Breast epithelium (tissue), 4 donors: ENCODE measurements at places on chromosomes 7 and 10. TPM values are rescaled to one million over a fixed set of nuclear protein-coding genes. Genes with fewer than 3 reads are reported as not detected.

GRCh38 chr7:116929914-116930913, 23.1 kb upstream of the ST7 start:
- peak; percentile 76 for DNase-seq

Gene GDI2
- total RNA-seq: 342 TPM

DNA sequence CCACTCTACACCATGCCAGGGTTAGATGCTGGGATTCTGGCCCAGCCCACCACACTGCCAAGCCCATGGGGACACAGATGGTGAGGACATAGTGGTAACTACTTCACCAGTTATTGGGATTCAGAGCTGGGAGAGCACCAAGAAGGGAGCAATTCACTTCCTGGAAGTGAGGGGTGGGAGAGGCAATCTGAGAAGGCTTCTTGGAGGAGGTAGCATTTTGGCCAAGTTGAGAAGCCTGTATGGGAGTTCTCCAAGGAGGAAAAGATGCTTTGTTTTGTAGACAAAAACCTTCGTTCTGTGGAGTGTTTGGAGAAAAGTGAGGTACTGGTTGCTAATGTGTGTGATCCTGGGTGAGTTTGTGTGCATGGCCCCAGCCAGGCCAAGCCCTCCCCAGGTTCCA, 3.8 kb upstream of the PRKRIP1 start:
- no peak for DNase-seq

Gene SLC16A9
- total RNA-seq: 0.33 TPM

Gene LRRC17
- 8.2 TPM for total RNA-seq

Gene CPA1
- 0.96 TPM for total RNA-seq

GRCh38 chr10:110013630-110014293, 6.0 kb downstream of the ADD3 start:
- DNase-seq: no peak

GRCh38 chr7:19623676-19624075, 85.2 kb downstream of the POLR1F start:
- DNase-seq: no peak

GRCh38 chr7:12436126-12436525, 32.5 kb upstream of the VWDE start:
- no peak for DNase-seq

DNA sequence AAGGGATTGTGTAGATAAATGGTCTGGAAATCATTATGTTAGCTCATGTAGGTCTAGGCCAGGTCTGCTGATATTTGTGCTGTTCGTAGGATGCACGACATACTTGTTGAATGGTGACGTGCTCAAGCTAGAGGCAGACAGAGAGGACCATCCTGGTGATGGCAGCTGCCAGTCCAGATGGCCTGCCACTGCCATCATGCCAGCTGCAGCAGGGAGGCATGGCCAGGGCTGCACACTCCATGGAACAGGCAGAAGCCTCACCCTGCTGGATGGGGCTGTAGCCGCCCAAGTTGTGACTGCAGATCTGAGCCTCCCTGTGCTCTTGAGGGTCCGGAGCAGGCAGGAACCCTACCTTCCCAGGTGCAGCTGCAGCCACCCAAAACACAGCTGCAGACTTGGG, 80.3 kb downstream of the SPDYE5 start:
- no peak for DNase-seq

DNA sequence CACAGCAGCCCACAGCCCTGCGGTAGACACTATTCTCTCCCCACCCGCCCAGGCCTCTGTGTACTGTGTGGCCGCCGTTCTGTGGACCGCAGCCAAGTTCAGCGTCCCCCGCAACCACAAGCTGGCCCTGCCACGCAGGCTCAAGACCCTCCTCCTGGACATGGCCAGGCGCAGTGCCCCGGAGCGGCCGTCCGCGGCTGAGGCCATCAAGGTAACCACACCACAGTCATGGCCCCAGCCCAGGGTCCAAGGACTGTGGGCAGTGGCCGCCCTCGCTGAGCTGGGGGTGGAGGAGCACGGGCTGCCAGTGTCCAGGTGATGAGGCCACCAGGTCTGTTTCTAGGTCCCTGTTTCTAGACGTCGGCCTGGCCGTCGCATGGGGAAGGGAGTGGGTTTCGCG, 34.4 kb upstream of the UTF1 start:
- no peak for DNase-seq

GRCh38 chr7:1851721-1852516, 181.8 kb downstream of the ELFN1 start:
- DNase-seq: no peak

- DNase-seq: no peak
Observed at GRCh38 chr10:943334-944033, 12.0 kb upstream of the LARP4B start.

Gene CLDN15
- 17.1 TPM for total RNA-seq

- DNase-seq: no peak
Observed at GRCh38 chr7:26989897-26990670, 105.7 kb downstream of the HOXA1 start.

- DNase-seq: no peak
Observed at GRCh38 chr10:88004451-88004850, 141.0 kb downstream of the PTEN start.
